Activated naive CD8-positive, alpha-beta T cell treated with anti-CD3 and anti-CD28 coated beads for 36 hours (primary cell): ENCODE measurements at places on chromosomes 11 and 22. TPM values are rescaled to one million over a fixed set of nuclear protein-coding genes. Genes with fewer than 3 reads are reported as not detected.
A peak's percentile ranks its signal among the peaks of the same experiment; 100 is the strongest.

GRCh38 chr11:71267807-71268421, 15.5 kb upstream of the SHANK2 start:
- H3K27ac ChIP-seq, result no peak overlapping the region
- DNase-seq, result no peak
- H3K4me3 ChIP-seq, result no peak overlapping the region

DNA sequence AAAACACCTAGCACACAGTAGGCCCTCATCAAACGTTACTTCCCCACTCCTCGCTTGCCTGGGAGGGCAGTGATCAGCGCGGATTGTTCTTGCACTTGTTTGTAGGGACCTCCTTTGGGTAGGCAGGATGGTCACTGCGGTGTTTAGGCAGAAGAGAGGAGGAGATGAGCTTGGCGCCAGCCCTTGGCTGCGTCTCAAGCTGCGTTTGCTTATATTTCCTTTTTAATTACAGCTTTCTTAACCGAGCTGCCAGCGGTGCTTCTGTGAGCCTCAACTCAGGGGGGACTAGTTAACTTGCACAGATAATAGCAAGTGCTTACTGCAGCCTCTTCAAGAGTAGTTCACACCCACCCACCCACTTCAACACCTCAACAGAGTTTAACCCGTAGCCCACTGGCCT, 15.1 kb downstream of the IFT27 start:
- no peak overlapping the region for H3K4me3 ChIP-seq
- no peaks in the 10 kb centered on the region for H3K27me3 ChIP-seq
- H3K27ac ChIP-seq, result no peak overlapping the region

DNA sequence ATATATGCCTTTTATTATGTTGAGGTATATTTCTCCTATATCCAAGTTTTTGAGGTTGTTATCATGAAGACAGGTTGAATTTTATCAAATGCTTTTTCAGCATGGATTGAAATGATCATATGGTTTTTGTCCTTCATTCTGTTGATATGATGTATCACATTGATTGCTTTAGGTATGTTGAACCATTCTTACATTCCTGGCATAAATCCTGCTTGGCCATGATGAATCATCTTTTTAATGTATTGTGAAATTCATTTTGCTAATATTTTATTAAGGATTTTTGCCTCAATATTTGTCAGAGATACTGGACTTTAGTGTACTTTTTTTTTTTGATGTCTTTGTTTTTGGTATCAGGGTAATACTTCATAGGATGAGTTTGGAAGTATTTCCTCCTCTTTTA, 283.8 kb upstream of the C11orf87 start:
- no peak overlapping the region for H3K27ac ChIP-seq
- no peak for DNase-seq
- H3K4me3 ChIP-seq, result no peak overlapping the region
- no peaks in the 10 kb centered on the region for H3K36me3 ChIP-seq

Gene PAMR1
- total RNA-seq, result not detected

- H3K4me3 ChIP-seq, result no peak overlapping the region
- no peak overlapping the region for H3K27ac ChIP-seq
- no peaks in the 10 kb centered on the region for H3K36me3 ChIP-seq
- no peak for DNase-seq
Observed at GRCh38 chr11:61682093-61682732, 2.0 kb downstream of the DAGLA start.

- H3K4me1 ChIP-seq, result no peaks in the 10 kb centered on the region
- DNase-seq, result no peak
- no peaks in the 10 kb centered on the region for H3K27me3 ChIP-seq
- no peaks in the 10 kb centered on the region for H3K36me3 ChIP-seq
Observed at GRCh38 chr22:23984430-23984829, 4.5 kb downstream of the GSTT2 start.

Gene BTBD18
- total RNA-seq, result not detected

- no peaks in the 10 kb centered on the region for H3K36me3 ChIP-seq
- H3K4me1 ChIP-seq, result no peaks in the 10 kb centered on the region
- peaks cover 20% of the 10 kb centered on the region for H3K27me3 ChIP-seq
- no peak for DNase-seq
Observed at GRCh38 chr11:69575296-69576068, 65.5 kb upstream of the CCND1 start.

Gene TIGD3
- 0.49 TPM for total RNA-seq

DNA sequence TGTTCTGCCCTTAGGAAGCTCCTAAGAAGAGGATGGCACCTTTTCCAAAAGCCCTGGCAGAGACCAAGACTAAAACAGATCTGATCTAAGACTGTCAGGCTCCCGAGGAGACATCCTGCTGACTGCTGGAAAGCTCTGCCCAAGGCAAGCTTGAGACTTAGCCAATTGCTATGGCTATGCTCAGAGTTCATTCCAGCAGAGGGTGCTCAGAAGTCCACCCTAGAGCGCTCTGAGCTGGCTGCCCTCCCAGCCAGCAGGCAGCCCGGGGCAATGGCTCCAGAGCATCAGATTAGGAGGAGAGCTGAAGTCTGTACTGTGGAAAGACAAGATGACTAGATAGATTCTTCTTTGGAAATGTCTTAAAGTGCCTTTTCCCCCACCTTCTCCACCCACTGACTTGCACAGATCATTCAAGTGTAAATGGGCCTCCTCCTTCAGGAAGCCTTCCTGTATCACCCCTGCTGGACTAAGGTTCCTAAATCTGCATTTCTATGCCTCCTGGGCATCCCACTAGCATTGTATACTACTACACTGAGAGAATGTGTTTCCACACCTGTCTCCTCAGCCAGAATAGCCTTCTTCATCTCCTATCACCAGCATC, 23.4 kb downstream of the LRRC55 start:
- DNase-seq, result no peak
- H3K4me1 ChIP-seq, result no peaks in the 10 kb centered on the region
- H3K27me3 ChIP-seq, result peaks cover 15% of the 10 kb centered on the region
- no peak overlapping the region for H3K27ac ChIP-seq

- no peaks in the 10 kb centered on the region for H3K4me1 ChIP-seq
- peaks cover 24% of the 10 kb centered on the region for H3K27me3 ChIP-seq
- DNase-seq, result no peak
- H3K4me3 ChIP-seq, result no peak overlapping the region
- no peaks in the 10 kb centered on the region for H3K36me3 ChIP-seq
Observed at GRCh38 chr11:115521825-115522224, 17.6 kb upstream of the CADM1 start.

DNA sequence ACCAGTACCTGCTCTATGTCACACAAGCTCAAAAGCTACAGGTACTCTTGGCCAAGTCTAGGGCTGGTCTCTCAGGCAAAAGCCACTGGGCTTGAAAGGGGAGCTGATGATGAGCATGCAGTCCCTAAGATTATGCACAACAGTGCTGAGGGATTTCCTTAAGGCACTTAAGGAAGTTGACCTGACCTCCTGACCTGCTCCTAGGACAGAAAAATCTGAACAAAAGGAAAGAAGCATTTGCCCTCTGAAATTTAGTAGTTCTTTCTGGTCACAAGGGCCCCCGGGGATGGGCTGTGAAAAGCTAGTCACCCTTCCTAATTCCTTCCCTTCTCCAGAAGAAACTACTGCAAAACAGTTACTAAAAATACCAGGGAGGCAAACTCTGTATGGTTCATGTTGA, 83.6 kb upstream of the PHOX2A start:
- H3K27me3 ChIP-seq, result no peaks in the 10 kb centered on the region
- no peak for DNase-seq
- peaks cover 2% of the 10 kb centered on the region for H3K36me3 ChIP-seq
- no peak overlapping the region for H3K4me3 ChIP-seq
- H3K27ac ChIP-seq, result no peak overlapping the region

GRCh38 chr11:134453441-134453840, 41.4 kb upstream of the B3GAT1 start:
- no peak for DNase-seq
- H3K36me3 ChIP-seq, result no peaks in the 10 kb centered on the region
- no peak overlapping the region for H3K27ac ChIP-seq
- peaks cover 5% of the 10 kb centered on the region for H3K27me3 ChIP-seq
- no peaks in the 10 kb centered on the region for H3K4me1 ChIP-seq
- H3K4me3 ChIP-seq, result no peak overlapping the region

DNA sequence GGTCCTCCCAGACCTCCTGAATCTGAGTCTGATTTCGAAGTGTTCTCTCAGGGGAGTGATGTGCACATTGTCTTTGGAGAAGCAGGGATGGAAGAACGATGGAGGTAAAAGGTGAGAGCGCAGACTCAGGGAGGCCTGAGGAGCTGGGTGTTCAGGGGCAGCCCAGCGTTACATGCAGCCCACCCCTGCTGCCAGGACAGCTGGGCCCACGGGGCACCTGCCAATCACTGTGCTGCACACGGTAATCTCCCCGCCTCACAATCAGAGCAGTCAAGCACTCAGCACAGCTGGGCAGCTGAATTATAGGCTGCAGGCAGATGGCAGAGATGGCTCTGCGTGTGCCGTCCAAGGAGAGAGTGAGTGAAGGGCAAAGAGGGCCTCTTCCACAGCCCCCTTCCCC, 17.9 kb upstream of the HTR3A start:
- H3K27ac ChIP-seq, result no peak overlapping the region
- no peaks in the 10 kb centered on the region for H3K36me3 ChIP-seq
- no peak for DNase-seq
- H3K4me3 ChIP-seq, result no peak overlapping the region

Gene TNNT3
- 0.50 TPM for total RNA-seq

Gene RBX1
- 91.1 TPM for total RNA-seq

Gene SPI1
- total RNA-seq, result 0.25 TPM

DNA sequence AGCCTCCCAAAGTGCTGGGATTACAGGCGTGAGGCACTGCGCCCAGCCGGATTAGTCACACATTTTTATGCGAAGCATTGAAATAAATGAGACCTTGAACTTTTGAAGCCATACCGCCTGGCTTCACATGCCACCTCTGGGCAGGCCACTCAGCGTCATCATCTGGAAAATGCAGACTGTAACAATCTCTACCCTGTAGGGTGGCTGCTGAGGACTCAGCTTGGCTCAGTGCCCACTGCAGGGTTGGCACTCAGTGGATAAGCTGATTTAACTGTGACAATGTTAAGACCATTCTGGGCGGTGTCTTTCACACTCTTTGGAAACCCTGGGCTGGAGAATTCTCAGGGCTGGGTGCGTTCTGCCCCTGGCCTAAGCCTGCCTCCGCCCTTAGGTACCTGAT, 8.5 kb downstream of the SH3BP1 start:
- H3K27me3 ChIP-seq, result no peaks in the 10 kb centered on the region
- peaks cover 12% of the 10 kb centered on the region for H3K4me1 ChIP-seq
- DNase-seq, result no peak
- H3K4me3 ChIP-seq, result no peak overlapping the region
- H3K27ac ChIP-seq, result no peak overlapping the region
- H3K36me3 ChIP-seq, result peaks cover 34% of the 10 kb centered on the region

DNA sequence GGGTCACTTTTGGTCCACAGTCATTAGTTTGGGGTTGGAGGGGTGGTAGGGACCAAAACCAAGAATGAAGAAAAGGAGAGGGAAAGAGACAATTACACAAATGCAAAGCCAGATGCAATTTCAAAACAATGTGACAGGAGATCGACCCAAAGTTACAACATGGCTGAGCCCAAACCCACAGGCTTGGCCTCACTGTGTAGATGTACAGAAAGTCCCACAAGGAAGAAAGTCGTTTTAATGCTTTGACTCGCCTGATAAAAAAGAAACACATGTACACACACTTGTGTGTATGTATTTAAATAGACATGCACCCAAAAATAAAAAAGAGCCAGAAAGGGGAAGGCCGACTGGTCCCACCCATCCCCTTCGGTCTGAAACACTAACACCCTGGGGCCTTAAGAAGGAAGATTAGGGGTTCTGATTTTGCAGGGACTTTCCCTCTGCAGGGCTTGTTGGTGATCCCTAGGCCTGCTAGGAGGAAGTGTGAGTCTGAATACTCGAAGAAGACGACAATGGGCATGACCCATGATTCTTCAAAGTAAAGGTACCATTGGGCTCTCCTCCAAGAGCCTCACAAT, 104.1 kb downstream of the ETS1 start:
- H3K4me3 ChIP-seq, result peak overlapping the region; percentile 78
- peaks cover 94% of the 10 kb centered on the region for H3K36me3 ChIP-seq
- peaks cover 94% of the 10 kb centered on the region for H3K4me1 ChIP-seq
- peak overlapping the region; percentile 98 for H3K27ac ChIP-seq
- no peaks in the 10 kb centered on the region for H3K27me3 ChIP-seq
- no peak for DNase-seq
